Stimulated activated CD4-positive, alpha-beta T cell treated with anti-CD3 and anti-CD28 coated beads, TNF-alpha, amount 100 ng/mL, for 1 hour (primary cell): ENCODE measurements at places on chromosomes 11 and 22.

- DNase-seq: no peak
Measured at GRCh38 chr11:92453055-92453454, 228.4 kb downstream of the FAT3 start.

DNA sequence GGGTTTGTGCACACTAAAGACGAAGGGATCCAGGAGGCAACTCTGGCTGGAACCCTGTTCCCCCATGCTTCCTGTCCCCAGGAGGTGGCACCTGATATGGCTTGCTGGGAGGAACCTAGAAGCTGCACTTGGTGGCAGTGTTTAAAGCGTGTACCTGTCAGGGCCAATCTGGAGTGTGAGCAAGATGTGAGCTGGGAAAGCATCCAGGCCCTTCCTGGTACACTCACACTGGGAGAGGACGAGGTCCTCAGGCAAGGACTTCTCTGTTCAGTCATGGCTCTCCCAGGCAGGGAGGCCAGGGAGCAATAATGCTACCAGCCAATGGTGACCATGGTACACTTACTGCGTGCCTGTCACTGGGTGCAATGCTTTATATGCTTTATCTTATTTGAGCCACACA is 130.7 kb upstream of the NECTIN1 start:
- DNase-seq: no peak

DNA sequence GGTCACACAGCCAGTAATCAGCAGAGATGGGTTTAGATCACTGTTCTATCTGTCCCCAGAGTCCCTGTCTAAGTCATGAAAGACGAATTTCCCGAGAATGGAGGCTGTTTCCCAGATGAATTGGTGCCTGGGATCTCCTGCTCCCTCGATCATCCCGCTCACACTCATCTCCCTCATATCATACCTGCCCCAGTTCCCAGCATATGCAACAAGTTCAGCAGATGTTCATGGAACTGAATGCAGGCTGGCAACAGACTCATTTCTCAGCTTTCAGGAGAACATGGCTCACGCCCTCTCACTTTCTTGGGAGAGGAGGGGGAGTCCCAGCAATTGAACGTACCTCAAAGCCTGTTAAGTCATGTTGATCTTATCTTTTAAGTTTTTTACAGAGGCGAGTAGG is 22.1 kb downstream of the CD6 start:
- DNase-seq: no peak

GRCh38 chr11:21412652-21413383 is 743.4 kb downstream of the NELL1 start:
- DNase-seq: no peak

DNA sequence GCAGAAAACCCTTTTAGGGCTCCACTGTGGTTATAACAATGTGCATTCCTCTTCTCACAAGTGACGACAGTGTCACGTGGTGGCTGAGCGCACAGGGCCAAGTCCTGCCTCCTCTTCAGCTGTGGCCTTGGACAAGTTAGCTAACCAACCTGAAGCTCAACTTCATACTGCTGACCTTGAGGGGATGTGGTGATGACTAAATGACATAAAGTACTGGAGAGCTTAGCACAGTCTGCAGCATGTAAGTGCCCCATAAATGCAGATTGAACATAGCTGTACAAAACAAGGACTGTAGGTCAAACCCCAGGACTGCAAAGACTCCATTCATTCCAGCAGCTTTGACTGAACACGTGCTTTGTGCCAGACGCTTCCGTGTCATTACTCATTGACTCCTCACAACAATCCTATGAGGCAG is 20.1 kb upstream of the MRGPRX2 start:
- no peak for DNase-seq

DNA sequence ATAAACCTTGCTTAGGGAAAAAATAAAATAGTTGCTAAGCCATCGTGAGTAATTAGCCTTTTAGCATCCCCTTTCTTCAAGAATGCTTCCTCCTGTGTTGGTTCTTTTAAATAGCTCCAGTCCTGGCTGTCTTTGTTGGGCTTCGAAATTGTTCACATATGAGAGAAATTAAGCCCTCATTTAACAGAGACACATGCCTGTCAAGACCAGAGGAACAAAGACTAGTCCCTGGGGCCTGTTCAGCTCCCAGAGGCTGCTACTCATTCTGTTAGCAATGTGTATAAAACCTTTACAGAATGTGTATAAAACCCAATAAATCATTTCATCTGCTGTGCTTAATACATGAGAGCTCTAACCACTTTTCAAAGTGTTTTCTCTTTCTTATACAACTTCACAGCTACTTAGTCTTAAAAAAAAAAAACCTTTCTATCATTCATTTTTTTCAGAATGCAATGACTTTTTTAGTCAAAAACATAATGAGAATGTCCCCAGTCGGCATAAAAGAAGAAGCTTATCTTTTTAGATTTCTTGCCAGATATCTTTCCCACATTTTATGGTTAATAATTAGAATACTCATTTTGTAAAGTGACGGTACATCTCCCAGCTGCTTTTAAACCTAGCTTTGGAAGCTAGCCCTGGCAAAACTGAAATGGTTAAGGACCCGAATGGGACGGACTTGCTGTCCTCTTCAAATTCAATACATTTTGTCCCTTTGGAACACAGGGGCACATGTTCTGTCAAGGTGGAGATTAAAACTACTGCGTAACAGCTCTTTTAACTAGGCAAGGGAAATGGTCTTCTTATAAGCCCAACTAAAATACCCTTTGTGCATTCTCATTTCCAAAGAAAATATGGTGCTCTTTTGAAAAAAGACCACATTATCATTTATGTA is 186.1 kb downstream of the SOX6 start:
- no peak for DNase-seq

- DNase-seq: no peak
Measured at GRCh38 chr11:62543680-62544444, 2.7 kb downstream of the AHNAK start.

DNA sequence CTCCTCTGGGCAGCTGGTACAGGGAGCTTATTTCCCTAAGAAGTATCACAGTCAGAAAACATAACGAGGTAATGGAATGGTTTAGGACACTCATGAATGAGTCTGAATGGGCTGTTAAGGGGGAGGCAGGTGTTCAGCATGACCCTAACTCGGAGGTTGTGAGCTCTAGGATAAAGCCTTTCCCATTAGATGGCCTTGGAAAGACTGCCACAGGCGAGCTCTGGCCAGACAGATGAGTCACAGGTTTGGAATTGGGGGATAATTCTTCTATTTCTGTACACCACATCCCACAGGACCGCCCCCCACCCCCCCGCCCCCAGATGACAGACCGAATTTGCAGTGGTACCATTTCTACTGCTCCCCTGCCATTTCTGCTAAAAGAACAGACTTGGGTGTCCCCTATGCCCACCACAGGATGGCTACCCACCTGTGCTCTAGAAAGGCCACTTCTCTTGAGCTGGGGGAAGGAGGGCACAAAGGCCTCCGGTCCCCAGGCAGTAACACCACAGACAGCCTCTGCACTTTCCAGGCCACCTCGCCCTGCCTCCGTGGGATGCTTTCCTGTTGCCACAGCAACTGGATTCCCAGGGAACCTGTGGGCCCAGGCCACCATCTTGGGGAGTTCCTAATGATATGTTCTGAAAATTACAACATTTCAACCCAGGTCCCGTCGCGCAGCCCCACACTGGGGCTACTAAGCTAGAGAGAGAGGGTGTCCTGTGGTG is 76.7 kb downstream of the TRIM29 start:
- no peak for DNase-seq

DNA sequence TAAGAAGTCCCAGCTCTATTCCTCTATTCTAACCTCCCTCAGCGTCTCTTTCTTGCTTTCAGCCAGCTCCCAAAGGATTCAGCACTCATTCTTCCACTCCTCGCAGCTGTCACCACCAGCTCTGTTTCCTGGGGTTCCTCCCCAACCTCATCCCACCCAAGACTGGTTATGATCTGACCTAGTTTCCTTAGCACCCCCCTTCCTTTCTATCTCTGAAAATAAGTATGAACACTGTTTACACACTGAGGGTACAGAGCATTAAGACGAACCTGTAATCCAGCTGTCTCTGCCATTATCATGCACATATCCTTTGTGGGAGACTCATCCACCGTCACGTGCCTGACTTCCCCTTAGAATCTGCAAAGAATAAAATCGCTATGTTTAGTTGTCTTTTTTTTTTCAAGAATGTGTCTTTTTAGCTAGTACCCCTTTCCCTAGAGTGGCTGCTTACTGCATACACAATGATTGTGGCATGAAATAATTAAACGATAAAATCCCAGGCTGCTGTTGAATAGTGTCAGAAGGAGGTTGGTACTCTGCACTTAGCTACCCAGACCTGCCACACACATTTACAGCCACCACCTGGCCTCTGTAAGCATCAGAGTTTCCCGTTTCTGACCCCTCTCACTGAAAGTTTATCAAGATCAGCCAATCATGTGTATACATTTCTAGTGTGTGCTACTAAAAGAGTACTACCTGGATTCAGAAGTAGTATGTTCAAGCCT is 26.9 kb upstream of the CSTF3 start:
- no peak for DNase-seq

DNA sequence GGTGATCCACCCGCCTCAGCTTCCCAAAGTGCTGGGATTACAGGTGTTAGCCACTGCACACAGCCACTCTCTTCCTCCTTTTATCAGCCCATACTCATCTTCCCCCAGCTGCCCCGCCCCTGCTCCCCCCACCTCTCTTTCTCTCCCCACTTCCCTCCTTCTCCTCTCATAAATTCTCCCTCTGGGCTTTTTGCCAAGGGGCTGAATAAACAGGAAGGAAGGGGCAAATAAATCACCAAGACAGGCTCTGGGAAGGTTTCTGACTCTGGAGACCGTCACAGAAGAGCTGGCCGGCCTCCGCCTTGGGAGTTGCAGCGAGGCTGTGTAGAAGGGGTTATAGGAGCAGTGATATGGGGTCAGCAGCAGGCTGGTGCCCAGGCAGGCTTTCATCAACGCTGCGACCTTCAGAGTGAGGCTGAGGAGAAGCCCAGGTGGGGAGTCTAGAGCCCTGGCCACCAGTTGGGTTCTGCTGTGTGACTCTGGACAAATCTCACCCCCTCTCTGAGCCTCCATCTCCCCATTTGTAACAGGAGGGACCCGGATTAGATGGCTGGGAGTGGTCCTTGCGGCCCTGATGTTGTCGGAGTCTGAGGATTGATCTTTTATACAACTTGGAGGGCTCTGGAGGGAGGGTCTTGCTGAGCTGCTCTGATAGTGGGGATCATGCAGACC is 62.6 kb upstream of the RASD2 start:
- no peak for DNase-seq

GRCh38 chr11:110000850-110001249 is 92.3 kb upstream of the ZC3H12C start:
- DNase-seq: no peak
